Activated CD8-positive, alpha-beta memory T cell treated with anti-CD3 and anti-CD28 coated beads, Interleukin-2, amount 10 ng/mL, durations not matched to agents 7 days and 5 days (primary cell): ENCODE measurements at places on chromosomes 4 and X. TPM values are rescaled to one million over a fixed set of nuclear protein-coding genes. Genes with fewer than 3 reads are reported as not detected.

DNA sequence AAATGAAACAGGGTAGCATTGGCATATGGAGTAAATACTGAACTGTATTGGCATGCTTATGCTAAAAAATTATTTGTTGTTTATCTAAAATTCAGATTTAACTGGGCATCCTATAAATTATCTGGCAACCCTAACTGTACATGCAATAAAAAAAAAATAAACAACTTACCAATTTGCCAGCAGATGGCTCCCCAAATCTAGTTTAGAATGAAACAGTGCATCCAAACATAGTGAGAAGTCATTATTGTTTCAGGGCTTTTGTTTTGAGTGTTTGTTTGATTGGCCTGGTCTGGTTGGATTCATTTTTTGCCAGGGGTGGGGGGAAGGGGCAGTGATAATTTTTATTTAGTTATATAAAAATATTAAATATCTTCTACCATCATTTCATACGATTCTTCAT, 12.8 kb upstream of the NSUN7 start:
- DNase-seq, result no peak
- H3K27ac ChIP-seq, result no peak overlapping the region

Gene MAGED4
- not detected for total RNA-seq

GRCh38 chr4:85803856-85804255, 328.9 kb downstream of the ARHGAP24 start:
- DNase-seq, result no peak
- H3K36me3 ChIP-seq, result no peaks in the 10 kb centered on the region

Gene PCSK1N
- 0.93 TPM for total RNA-seq
